ENCODE measurements at places on chromosomes 16 and 17.

DNA sequence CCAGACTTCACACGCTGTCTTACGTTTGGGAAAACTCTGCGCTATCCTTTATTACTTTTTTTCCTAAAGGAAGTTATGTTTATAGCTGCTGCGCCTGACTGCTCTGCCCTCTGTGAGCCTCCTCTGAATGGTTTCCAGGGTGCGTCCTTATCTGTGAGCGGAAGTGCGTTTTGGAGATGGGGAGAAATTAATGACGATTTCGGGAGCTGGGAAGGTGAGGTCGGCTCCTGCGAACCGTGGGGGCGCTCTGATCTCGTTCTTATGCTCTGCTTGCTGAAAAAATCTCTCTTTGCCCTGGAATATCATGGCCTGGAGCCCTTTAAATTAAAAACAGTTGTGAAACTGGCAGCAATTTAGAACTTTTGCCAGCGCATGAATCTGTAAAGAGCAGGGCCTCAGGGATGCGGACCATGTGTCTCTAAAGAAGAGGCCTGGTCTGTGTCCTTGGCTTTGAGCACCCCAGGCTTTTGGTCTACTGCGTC lies 135.7 kb upstream of the ZFHX3 start:
- no peak for DNase-seq

DNA sequence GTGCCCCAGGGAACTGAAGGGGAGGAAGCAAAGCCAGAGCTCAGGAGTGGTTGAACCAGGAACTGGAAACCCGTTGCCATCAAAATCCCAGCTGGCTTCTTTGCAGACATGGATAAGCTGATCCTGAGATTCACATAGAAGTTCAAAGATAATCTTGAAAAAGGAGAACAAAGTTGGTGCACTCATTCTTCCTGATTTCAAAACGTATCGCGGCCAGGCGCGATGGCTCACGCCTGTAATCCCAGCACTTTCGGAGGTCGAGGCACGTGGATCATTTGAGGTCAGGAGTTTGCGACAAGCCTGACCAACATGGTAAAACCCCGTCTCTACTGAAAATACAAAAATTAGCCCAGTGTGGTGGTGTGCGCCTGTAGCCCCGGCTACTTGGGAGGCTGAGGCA lies 7.1 kb downstream of the RAP1GAP2 start:
- no peak for DNase-seq

- no peak for DNase-seq
Measured at GRCh38 chr17:44177640-44178039, 7.1 kb downstream of the ASB16 start.

DNA sequence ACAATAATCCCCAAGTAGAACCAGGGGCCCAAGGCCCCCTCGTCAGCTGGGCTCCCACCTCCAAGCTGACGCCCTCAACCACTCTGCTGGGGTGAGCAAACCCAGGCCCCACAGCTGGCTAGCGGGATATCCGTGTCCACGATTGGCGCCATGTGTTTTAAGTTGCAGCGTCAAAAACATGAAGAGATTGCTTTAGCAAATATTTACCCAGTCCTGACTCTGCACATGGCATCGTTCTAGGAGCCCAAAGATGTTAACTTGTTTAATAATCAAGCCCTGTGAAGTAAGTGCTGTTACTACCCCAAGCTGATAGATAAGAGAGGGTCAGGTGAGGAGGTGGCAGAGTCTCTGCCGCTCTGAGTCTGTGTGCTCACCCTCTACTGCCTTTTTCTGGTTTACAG lies 344 bp upstream of the SEPTIN12 start:
- DNase-seq, result no peak

DNA sequence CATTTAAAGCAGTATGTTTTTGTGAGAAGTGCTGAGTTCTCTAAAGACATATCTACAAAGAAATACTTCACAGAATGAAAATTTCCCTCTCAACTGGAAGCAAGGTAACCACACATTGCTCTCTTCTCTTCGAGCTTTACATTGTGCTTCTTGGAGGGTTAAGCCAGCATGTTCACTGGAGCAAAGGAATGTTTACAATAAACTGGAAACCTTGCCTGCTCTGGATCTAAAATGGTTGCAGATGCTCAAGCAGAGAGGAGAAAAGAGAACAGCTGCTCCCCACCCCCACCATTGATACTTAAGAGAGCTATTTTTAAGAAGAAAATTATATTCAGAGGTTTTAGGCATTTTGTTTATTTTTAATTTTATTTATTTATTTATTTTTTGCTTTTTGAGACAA lies 213.1 kb downstream of the CEP112 start:
- no peak for DNase-seq

- no peak for DNase-seq
Measured at GRCh38 chr17:2138761-2139160, 83.9 kb downstream of the HIC1 start.

DNA sequence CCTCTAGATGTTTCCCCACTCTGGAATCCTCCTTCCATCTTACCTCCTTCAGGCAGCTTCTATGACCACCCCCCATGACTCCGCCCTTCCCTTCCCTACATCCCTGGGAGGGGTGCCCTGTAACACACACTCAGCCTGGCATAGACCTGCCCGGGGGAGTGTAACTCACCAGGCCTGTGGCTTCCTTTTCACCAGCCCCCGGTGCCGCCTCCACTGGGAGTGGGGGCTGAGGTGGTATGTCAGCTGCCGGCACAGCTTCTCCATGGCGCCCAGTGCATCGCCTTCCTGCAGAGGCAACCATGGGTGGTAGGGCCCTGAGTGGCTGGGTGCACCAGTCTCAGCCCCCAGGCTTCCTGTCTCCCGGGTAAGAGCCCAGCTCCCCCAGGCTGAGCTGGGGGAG lies 32.3 kb downstream of the TRPV2 start:
- no peak for DNase-seq

- no peak for DNase-seq
Measured at GRCh38 chr17:50169881-50170459, 4.2 kb downstream of the SGCA start.

DNA sequence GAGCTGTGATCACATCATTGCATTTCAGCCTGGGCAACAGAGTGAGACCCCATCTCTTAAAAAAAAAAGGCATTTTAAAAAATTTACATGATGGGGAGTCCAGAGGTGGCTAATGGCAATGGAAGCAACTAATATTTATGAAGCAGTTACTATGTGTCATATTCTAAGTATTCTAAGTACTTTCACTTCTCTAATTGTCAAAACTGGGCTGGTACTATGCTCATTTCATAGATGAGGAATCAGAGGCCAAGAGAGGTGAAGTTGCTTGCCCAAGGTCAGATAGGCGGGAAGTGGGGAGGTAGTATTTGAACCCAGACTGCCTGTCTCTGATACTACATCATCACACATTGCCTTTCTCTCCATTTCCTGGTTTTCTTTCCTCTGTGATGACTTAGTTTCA lies 50.7 kb downstream of the SLC5A11 start:
- no peak for DNase-seq

DNA sequence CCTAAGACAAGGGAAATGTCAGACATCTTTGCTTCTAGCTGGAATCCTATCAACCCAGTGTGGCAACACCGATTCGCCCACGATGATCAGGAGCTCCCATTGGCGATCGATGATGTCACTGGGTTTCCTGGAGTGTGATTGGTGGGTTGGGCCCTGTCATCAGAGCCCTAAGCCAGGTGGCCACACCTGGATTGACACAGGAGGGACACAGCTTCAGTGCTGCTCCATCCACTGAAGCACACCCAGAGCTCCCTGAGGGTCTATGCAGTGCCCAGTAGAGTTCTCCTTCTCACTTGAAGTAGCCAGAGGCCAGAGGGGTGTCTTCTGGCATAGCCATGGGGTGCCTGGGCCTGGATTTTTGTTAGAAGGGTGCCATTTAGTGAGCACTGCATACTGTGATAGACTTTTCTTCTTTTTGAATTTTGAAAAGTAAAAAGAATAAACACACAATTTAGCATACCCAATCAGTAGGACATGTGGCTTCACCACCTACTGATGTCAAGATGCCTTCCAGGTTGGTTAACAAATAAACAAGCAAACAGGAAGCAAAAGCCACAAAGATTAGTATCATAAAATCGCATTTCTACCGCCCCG lies 77.6 kb downstream of the CMIP start:
- no peak for DNase-seq

- no peak for DNase-seq
Measured at GRCh38 chr17:74192950-74193781, 10.3 kb upstream of the RPL38 start.

- DNase-seq, result no peak
Measured at GRCh38 chr16:26344976-26345375, 653.2 kb downstream of the HS3ST4 start.

DNA sequence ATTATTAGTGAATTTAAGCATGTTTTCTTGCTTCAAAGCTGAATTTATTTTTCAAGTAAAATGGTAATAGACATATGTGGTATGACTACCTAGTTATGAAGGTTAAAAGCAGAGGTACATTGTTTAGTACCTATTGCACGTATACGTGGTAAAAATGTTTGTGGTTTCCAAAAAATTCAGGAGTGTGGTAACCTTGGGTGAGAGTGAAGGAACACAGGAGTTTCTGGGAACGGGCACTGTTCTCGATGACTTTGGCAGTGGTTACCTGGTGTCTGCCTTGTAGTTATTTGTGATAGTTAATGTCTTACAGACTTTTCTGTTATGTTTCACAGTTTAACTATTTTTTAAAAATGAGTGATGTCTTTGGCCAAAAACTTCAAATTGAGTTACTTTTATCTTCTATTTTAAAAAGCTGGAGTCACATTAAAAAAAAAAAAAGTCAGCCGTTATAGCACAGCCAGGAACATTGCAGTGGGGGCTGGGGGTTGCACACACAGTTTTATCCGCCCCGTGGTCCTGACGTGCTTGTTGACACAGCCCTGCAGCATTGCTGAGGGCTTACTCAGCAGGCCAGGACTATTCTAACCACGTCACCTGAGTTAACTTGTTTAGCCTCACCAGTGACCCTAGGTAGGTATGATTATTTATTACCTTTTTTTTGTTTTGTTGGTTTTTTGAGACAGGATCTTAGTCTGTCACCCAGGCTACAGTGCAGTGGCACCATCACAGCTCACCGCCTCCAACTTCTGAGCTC lies 10.9 kb downstream of the JPT2 start:
- DNase-seq, result no peak

DNA sequence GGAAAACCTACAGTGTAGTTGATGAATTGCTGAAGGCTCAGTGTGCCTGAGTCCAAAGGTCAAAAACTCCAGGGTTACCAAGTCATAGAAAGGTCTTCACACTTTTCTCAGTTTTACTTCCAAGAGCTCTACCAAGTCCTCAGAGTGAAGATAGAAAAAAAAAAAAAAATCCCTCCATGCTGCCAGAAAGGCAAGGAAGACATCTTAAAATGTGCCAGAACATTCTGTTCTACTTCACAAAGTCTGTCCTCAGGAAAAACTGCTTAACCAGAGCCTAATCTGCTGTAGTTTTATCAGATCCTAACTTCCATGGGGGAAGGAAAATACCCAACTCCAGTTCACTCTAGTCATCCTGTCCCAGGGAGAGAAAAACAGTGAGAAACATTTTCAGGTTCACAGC lies 175.6 kb upstream of the CDH11 start:
- no peak for DNase-seq

DNA sequence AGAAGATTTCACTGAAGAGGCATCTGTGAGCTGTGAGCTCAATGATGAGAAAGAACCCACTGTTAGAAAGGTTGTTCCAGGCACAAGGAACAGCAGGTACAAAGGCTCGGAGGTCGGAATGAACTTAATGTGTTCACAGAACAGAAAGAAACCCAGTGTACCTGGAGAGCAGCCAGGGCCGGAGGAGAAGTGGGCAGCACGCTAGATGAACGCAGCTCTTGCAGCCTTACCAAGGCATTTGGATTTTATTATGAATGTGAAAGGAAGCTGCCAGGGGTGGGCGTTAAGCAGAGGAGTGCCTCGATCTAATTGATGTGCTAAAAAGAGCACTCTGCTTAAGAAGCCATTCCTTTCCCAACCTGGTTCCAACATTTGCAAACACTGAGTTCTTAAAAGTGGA lies 19.0 kb downstream of the EEF2K start:
- no peak for DNase-seq

DNA sequence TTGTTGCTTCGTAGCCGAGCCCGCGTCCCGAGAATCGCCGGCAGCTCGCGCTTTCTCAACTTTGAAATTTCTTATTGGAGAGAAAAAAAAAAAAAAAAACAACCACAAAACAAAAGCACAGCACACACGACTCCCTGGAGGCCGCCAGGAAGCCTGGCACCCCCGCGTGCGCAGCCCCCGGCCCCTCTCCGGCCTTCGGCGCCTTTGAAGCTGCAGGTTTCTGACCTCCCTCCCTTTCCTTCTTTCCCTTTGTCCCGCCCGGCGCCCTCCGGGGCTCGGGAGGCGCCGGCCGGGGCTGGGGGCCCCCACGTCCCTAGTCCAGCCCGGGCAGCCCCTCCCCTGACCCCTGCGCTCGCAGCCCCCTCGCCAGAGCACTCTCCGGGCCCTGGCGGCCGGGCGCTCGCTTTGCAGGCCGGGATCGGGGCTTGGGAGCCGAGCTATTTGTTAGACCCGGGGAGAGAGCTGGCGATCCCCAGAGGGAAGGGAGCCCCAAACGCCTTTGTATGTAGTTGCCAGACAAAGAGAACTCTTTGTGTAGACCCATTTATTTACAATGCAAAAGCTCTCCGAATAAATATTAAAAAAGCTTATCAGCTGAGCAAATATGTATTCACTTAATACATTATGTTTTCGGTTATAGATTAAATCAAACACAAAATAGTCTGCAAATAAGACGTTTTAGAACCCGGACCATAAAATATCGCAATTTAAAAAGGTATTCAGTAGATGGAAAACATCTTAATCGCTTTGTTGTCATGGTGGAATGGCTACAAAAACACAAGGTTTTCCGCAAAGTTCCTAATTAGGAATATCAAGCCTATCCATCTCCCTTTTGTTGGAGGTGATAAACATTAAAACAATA lies 2.3 kb downstream of the BAHCC1 start:
- no peak for DNase-seq

DNA sequence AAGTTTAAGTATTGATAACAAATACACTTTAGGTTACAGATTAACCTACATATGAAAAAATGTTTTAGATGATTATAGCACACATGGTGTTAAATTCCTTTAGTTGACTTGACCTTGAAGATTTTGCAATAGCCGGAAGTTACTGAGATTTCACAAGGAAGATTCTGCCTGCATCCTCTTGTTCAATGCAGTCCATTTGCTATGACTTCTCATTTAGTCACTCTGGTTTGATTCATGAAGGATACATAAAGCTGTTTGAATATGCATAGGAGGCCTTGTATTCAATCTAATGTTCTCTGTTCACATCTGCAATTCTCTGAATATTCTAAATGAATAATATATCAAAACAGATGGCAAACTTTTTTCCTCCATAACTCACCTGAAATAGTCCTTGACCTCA lies 870.2 kb upstream of the GOT2 start:
- DNase-seq, result no peak

Measured in esophagus squamous epithelium (tissue), 5 donors.